ENCODE measurements at places on chromosomes 6 and 20. TPM values are rescaled to one million over a fixed set of nuclear protein-coding genes. Genes with fewer than 3 reads are reported as not detected.

- DNase-seq = no peak
These were observed 108.8 kb upstream of the PMEPA1 start for GRCh38 chr20:57818418-57819181.

HLA-DMB gene
- 3.3 TPM for total RNA-seq

GRCh38 chr6:122449069-122449468 is 22.5 kb downstream of the SERINC1 start:
- no peak for DNase-seq

PPIL6 gene
- total RNA-seq = 3.3 TPM

VARS2 gene
- 39.8 TPM for total RNA-seq

GRCh38 chr20:8526610-8527009 is 394.5 kb downstream of the PLCB1 start:
- DNase-seq = no peak

BHLHE23 gene
- not detected for total RNA-seq

GRCh38 chr6:154167126-154167525 is 128.1 kb downstream of the OPRM1 start:
- no peak for DNase-seq

DNA sequence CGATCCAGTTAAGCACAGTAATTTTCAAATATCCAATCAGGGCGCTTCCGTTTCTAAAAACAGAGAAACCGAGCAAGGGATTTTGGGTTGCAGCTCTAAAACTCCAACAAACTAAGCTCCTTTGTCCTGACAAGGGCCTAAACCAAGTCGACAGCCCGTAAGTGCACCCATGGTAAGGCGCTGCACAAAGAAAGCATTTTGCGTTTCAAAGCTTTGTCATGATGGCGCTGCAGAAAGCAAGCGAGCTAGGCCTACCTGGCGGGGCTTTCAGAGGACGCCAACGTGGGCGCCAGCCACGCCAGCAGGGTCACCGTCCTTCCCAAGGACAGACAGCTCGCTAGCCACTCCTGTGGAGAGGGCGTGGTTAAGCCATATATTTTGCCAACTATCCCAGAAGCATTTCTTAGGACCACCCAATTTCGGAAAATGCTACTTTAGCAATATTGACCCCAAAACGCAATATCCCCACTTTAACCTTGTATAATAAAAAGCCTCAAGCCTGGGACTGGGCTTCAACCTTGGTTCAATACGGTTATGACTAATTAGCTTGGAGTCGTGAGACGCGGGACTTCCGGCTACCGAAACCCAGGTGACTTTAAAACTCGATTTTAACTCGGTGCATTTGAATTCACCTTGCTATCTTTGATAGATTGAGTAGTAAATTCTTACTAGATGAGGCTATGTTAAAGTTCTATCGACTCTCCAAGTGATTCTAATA is 53.8 kb downstream of the TRIM38 start:
- no peak for DNase-seq

GRCh38 chr6:150691463-150691862 is 91.8 kb downstream of the PLEKHG1 start:
- DNase-seq = no peak

DNA sequence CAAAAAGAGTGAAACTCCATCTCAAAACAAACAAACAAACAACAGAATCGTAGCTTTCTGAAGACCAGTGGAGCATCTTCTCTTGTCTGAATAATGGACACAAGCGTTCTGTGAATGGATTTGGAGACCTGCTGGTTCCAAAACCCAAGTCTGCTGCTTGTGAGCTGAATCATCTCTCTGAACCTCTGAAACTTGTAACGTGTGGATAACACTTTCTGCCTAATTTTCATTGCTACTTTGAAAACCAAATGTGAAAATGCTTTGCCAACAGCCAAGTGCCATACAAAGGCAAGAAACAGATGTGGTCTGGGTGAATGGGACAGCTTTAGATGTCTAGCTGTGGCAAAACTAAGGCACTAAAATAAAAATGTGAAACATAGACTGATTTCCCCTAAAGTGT is 44.3 kb downstream of the PHACTR1 start:
- no peak for DNase-seq

DNA sequence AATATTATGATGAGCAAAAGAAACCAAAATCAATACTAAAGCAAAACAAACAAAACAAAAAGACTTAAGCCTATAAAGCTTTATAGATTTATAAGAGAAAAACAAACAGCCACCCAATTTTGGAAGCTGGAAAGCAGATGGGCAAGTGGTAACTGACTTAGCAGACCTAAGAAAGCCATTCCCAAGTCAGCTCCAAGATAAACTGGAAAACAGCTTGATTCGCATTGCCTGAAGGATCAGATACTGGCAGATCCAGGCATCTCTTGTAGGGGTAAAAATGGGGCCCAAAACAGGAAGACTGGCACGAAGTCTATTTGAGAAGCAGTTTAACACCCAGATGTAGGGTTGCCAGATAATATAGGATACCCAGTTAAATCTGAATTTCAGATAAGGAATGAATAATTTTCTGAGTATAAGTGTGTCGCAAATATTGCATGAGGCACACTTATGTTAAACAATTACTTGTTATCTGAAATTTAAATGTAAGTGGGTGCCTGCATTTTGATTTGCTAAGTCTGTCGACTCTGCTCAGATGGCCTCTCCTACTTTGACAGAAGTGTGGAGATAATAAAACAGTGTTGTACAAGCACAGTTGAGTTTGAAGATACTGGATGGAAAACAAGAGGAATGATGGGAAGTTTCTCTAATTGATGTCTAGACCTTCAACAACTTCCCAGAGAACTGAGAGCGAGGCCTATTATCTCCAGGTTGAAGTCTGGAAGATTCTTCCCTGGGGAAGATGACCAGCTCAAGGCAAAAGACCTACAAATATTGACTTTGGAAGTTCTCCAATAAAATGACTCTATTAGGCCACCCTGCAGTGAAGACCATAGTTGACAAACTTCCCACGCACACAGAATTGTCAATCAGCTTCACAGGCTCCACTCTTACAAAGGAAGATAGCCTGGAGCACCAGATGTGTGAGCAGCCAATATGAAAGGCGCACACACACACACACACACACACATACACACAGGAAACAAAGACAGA is 113.4 kb downstream of the FAM50B start:
- DNase-seq = no peak

CUL9 gene
- 36.5 TPM for total RNA-seq

ZGPAT gene
- 30.6 TPM for total RNA-seq

DNA sequence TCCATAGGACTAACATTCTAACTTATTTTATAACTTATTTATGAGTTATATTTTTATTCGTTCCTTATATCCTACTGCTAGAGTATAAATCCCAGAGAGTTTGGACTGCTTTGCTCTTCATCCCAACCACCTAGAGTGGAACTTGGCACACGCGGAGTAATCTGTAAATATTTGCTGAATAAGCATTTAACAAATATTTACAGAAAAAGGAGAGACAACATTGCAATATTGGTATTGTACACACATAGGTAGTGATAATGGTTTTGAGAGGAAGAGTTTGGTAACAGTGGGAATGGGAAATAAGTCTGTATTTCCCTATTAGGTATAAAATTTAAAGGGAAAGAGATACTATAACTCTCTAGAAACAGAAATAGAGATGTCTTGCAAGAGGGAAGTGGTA is 634.8 kb upstream of the CITED2 start:
- DNase-seq = no peak

All from HCT116 (cell line).